Left ventricle myocardium superior (tissue), 1 donor: ENCODE measurements at places on chromosomes 4 and X. TPM values are rescaled to one million over a fixed set of nuclear protein-coding genes. Genes with fewer than 3 reads are reported as not detected.

Gene SMARCA5
- total RNA-seq, result 31.1 TPM

Gene PCYT1B
- 0.05 TPM for total RNA-seq

DNA sequence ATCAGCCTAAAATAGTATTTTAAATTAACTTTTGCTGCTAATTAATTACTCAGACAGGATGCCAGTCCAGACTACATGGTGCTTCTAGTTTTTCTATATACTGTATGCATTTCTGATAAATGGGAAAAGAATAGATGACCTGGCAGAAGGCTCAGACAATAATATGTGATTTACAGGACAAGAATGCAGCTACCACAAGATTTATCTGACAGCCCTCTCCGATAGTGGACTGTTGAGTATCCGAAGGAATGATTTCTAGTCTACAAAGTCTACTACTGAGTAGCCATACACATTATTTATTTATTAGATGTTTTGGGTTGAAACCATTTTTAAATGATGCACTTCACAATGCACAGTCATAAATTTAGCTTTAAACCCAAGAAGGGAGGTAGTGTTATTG is 212.8 kb downstream of the MAB21L2 start:
- no peak for DNase-seq

DNA sequence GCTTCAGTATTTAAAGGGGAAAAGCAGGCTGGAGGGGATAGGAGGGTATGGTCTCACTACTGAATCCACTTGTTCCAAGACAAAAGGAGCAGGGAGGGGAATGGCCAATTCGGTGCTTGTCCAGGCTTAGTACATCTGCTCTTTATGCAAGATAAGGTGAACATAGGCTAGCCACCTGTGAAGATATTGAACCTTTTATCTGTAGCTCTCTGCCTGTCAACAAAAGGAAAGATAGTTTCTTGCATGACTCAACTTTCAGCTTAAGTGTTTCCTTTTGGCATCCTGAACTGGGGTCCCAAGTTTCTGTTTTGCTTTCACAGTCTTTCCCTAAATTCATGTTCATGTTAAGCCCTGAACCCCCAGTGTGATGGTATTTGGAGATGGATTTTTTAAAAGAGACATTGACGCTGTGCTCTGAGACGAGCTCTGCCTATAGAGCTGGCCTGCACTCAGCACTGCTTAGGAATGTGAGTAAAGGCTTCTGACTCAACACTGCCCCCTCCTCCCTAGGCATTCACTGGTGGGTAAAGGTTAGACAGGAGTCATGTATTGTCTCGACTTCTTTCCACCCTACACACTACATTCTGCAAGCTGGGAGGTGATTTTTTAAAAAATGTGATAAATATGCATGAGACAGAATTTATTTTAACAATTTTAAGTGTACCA is 28.2 kb downstream of the FAM149A start:
- DNase-seq, result no peak

DNA sequence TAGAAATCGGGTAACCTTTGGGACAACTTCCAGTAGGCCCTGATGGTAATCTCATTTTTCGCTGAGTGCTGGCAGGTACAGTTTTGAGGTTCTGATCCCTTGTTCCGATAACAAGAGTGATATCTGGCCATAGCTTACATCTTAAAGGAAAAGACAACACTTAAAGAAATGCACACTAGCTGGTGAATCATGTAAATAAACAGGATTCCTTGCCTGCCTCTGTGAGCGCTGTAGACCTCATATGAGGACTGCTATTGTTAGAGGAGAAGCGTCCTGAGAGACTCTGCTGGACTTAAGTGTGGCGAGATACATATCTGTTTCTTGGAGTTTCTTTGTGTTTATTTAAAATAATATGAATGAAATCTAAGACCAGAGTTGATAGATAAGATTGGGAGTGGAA is 149.3 kb upstream of the SLC4A4 start:
- DNase-seq, result no peak

DNA sequence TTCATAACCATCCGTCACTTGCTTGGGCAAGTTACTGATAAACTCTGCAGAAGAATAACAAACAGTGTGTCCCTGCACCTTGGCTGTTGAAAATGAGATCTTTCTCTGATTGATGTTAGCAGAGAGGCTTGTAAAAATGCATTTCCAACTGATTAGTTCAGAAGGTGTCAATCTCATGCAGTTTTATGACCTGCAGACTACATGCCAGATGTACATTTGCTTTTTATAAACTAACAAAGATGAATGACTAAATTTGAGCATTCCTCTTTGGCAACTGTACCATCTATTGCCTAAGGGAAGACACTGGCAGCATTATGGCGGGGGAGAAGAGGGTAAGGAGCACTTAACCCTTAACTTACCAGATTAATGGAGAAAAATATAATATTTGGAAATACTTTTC is 192.8 kb downstream of the DCTD start:
- no peak for DNase-seq

DNA sequence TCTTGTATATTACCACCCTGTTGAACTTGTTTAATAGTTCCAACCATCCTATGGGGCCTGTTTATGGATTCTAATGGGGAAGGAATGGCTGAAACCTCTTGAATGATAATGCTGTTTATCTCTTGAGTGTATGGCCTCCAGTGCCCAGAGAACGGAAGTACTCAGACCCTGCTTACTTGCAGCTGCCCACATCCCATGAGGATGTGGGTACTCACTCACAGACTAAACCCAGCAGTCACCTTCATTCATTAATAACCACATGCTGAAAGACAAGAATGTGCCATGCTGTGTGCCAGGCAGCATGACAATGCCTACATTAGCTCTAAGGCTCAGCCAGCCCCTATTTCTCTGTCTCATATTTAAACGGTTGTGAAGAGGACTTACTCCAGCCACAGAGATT is 5.9 kb upstream of the ARMCX5 start:
- DNase-seq, result no peak

DNA sequence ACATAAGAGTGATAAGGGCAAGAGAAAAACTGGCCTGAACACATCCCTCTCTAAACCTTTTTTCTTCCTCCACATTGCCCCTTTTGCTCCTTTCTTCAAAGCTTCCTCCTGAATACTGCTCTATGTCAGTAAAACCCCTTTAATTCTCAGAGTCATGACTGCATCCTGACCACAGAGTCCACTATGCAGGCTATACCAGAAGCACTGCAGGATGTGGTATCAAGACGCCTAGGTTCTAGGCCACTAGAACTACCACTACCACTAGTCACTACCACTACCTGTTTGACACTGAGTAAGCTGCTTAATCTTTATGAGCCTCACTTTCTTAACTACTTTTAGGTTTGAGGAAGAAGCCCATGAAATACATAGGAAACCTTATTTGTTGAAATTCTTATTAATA is 38.7 kb downstream of the ARHGEF9 start:
- DNase-seq, result no peak

- no peak for DNase-seq
Measured at GRCh38 chrX:8879750-8880149, 78.6 kb upstream of the FAM9A start.

DNA sequence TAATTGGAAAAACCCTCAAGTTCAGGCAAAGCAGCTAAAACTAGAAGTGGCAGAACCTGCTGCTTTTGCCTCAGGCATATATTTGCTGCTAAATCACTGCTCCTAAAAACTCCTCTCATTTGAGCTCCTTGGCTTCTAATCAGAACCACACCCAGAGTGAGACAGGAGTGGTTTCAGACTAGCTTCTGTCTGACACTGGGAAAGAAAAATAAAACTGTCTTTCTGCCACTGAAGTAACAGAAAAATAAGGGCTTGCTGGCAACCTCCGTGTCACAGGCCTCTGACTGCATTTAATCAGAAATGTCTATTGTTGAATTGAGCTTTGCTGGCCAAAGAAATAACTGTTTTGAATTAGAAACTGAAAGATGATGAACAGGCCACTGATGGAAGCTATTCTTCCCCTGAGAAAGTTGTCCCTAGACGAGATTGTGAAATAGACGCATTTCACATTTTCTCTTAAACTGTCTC is 52.1 kb upstream of the RAP2C start:
- no peak for DNase-seq
